AG09319 (cell line): ENCODE measurements at places on chromosomes 2 and 18.

DNA sequence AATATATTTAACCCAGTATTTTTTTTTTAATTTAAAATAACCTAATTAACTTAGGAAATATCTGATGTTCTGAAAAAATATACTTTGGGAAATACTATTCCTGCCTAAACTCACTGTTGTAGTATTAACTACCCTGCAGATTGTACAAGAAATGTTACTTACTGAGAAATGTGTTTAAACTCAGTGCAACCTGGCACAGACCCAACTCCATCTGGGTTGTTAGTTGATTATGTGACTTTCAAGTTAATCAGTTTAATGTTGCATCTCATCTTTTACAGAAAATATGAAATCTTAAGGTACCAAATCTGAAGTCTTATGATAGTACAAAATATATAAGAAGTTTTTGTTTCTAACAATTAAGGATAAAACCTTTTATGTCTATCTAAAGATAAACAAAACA lies 27.3 kb downstream of the VAPA start:
- no peak for DNase-seq

- DNase-seq: no peak
Measured at GRCh38 chr2:206256706-206257205, 17.7 kb upstream of the ZDBF2 start.

GRCh38 chr2:163185160-163185559 lies 346.6 kb upstream of the KCNH7 start:
- no peak for DNase-seq

GRCh38 chr2:9032121-9032520 lies 28.6 kb upstream of the MBOAT2 start:
- DNase-seq: no peak

DNA sequence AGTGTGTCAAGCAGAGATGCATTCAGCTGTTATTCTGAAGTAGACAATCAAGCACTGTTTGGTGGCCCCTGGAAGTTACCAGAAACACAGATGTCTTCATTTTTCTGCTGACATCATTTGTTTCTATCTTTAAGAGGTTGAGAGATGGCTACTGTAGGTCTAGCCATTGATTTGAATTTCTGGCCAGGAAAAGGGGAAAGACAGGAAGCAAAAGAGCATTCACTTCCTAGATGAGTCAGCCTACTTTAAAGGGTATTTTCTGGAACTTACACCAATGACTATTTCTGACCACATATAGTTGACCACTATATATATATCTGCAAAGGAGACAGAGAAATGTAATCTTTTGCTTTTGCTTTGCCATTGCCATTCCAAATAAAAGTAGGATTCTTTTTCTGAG lies 900.1 kb upstream of the SOX11 start:
- no peak for DNase-seq

DNA sequence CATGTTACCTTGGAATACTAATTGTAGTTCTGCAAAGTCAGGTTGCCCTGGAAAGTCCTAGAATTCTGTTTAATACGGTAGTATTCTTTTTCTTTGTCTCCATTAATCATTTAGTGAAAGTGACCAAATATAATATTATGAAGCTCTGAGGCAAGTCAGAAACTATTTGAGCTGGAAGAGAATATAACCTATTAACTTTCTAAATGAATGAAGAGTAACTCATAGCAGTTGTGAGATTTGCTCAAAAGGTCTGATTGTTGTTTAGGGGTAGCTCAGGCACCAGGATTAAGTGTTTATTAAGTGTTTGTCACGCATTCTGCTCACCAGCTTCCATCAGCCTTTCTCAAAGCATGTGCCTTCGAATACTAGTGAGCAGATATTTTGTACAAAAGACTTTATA lies 46.7 kb upstream of the SERPINE2 start:
- no peak for DNase-seq

DNA sequence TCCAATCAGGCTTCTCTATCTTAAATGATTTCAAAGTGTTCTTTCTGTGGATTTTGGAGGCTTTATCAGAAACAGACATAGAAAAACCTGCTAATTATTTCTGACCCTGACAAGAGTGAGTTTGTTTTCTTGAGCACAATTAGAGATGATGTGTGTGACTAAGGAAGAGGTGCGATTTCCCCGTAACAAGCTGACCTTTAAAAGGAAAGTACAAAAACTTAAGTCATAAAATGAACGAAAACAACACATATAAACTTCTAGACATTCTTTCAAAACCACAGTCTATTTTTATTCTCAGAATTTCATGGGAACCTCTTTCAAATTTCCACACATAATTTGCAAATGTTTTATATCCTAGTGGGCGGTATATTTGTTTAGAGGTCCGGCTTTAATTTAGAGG lies 604.8 kb downstream of the CPS1 start:
- no peak for DNase-seq

DNA sequence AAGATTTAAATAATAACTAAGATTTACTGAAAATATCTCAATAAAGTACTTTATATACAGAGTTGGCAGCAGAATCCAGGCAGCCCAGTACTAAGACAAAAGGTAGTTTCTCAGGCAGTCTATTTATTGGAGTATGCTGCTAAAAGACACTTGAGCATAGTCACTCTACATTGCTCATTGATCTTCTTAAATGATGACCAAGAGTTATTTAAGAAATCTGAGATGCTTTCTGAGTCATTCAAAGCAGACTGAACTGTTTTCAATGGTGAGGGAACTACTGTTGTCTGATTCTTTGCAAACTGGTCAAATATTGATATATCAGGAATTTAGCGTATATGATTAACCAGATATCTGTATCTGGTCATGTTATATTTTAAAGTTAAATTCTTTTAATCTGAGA lies 133.6 kb downstream of the PHLPP1 start:
- DNase-seq: no peak

DNA sequence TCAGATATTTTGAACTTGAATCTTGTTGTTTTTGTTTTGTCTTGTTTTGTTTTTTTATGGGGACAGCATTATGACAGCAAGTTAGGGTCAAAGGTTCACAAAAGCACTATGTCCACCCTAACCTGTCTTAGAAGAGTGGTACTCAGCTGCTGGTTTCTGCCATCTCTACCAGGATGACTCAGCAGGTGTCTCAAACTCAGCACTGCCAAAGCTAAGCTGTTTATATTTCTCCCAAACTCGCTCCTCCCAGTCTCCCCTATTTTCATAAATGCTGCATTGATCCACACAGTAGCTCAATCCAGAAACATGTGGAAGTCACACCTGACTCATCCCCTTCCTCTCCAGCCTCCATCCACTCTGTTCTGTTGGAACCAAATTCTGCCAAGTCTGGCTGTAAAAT lies 134.9 kb downstream of the ZBTB7C start:
- no peak for DNase-seq

DNA sequence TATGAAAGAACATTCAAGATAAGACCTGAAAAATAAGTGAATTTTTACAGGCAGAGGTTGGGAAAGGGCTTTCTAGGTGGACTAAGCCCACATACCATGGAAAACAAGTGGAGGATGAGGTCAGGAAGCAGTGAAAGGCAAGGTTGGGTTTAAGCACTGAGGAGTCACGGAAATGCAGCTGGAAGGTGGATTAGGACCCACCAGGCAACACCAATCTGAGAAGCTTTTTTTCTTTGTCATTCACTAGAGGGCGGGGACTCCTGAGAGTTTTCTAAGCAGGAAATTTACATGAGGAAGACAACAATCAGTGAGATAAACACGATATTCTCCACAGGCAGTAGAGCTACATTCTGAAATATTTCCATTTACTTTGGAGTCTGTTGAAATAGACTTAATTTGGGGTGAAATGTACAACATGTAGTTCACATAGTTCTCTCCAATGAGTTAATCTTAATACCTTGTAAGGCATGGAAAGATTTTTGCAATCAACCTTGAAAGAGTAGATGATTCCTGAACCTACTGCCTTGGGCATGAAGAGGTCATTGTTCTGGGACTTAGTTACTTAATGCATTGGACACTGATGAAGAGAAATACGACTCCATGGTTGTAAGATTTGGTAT lies 40.7 kb downstream of the VIT start:
- DNase-seq: peak; percentile 45

DNA sequence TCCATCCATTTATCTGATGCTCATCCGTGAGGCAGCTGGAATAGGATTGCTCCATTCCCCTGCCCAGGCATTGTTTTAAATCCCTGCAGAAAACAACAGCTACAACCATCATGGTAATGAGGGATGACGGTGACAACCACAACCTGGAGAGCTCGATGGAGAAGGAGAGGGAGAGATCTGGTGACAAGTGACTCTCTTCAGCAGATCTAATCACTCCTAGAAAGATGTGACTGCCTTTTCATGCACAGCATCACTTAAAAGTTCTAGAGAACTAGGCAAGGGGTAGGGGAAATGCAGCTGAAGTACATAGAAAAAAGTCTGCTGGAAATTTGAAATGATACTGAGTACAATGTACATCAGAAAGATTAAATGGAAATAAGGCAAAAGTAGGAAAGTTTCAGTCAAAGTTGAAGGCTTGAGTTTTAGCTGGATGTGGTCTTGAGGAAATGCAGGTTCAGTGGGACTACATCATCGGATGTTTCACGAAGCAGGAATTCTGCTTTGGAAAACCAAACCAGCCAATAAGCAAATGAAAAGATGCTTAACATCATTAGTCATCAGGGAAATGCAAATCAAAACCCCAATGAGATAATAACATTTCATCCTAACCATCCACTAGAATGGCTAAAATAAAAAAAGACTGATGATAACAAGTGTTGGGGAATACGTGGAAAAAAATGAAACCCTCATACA lies 6.8 kb upstream of the ARHGAP25 start:
- DNase-seq: no peak

- DNase-seq: no peak
Measured at GRCh38 chr2:97693476-97693875, 19.9 kb upstream of the ZAP70 start.

GRCh38 chr2:96899413-96899741 lies 29.5 kb upstream of the SEMA4C start:
- no peak for DNase-seq

GRCh38 chr18:50786864-50787263 lies 33.0 kb downstream of the MRO start:
- no peak for DNase-seq

DNA sequence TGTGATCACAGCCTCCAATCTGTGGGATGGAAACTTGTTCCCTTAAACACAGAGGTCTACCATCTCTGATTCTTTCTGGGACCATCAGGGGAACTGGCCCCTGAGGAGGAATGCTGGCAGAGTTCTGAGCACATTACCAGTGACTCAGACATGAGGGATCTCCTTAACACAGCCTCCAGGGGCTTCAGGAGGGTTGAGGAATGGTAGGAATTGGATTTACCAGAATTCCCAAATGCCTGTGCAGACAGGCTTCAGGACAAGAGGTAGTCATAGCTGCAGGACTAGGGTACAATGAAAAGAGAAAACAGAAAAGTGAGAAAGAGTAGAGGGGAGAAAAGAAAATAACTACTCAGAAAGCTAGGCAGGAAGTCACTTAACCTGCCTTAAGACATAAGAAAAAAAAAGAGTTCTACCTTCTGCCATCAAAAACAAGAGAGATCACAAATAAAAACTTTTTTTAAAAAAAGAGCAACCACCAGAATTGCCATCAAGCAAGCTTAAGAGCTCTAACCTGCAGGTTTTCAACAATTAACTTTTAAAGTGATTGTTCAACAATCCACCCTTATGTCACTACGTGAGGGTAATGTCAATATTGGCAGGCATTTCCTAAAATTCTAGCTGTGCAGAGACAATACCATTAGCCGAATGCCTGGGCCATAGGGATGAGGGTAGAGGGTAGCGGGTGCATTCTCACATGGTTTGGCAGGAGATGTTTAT lies 524.4 kb downstream of the BCL11A start:
- no peak for DNase-seq

- no peak for DNase-seq
Measured at GRCh38 chr2:24957976-24958375, 13.8 kb downstream of the DNAJC27 start.

GRCh38 chr2:144834998-144835633 lies 315.2 kb upstream of the ZEB2 start:
- peak; percentile 22 for DNase-seq

DNA sequence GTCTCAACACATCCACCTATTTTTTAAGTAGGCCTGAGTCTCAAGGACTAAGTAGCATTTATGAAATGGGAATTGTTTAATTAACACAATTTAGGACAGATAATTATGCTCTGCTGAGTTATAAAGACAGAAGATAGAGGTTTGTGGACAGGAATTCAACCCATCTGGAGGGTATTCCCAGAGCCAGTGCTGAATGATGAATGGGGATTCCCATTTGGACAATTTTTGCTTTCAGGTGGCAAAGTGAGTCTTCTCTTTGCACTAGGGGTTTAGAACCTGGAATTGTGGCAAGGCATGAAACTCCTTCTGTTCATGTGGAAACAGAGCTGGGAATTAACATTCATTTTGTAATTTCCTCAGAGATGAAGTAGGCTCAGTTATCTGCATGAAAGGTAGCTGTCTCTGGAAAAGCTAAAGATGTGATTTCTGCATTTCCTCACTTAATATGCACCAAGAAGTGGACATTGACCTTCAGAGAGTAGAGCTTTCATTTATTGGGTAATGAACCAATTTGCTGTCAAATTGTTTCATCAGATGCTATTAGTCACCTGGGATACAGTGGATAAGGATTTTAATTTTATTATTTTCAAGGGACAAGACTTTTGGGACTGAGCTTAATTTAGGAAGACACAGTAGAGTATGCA lies 212.1 kb upstream of the NRXN1 start:
- no peak for DNase-seq

- DNase-seq: no peak
Measured at GRCh38 chr2:185012643-185013042, 414.3 kb downstream of the ZNF804A start.

- no peak for DNase-seq
Measured at GRCh38 chr2:109699646-109700045, 85.5 kb downstream of the SOWAHC start.

DNA sequence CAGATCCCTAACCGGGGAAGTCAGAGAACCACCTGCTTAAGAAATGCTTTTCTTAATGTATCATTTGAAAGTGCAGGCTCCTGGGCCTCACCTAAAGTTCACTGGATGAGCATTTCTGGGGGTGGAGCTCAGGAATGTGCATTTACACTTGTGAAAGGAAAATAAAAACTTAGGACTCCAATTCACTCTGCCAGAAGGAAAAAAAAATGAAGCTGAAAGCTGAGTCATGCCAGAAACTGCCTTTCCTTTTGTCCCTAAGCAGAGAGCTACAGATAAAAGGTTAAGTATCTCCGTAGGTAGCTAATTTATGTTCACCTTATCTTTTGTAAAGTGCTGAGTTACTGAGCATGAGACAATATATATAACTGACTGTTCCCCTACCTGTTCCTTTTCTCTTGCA lies 229.5 kb upstream of the MEX3C start:
- no peak for DNase-seq

DNA sequence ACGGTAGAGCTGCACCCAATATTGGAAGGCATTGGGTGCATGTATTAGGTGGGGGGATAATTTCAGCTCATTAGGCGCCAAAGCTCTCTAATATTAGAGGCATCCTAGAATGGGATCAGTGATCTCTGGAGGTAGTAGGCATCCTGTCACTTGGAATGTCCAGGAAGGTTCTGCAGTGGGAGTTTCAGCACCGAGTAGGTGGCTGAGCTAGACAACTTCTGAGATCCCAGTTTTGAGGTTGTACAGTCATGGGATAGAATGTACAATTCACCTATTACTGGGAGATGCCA lies 210.9 kb downstream of the MYCN start:
- no peak for DNase-seq
